ENCODE measurements at places on chromosomes 1 and 21.

- DNase-seq = no peak
These were observed 223.7 kb downstream of the MRPL39 start for GRCh38 chr21:25383545-25383944.

- no peak for DNase-seq
These were observed 102.4 kb upstream of the ST6GALNAC5 start for GRCh38 chr1:76764638-76765454.

DNA sequence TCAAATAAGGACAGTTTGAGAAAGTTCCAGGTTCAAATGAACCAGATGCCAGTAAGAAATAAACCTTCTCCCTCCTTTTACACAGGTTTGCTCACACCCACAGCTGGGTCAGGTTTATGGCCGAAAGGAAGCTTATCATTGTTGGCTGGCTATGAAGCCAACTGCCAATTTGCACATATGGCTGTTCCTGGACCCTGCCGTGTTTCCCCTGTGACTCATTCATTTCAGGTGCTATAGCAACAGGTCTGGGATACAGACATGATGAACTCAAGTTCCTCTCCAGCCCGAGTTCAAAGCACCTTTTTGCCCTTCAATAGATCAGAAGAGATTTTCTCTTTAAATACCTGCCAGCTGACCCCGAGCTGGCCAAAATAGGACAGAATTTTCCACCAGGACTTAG is 134.4 kb upstream of the SMYD2 start:
- DNase-seq = peak; percentile 1

DNA sequence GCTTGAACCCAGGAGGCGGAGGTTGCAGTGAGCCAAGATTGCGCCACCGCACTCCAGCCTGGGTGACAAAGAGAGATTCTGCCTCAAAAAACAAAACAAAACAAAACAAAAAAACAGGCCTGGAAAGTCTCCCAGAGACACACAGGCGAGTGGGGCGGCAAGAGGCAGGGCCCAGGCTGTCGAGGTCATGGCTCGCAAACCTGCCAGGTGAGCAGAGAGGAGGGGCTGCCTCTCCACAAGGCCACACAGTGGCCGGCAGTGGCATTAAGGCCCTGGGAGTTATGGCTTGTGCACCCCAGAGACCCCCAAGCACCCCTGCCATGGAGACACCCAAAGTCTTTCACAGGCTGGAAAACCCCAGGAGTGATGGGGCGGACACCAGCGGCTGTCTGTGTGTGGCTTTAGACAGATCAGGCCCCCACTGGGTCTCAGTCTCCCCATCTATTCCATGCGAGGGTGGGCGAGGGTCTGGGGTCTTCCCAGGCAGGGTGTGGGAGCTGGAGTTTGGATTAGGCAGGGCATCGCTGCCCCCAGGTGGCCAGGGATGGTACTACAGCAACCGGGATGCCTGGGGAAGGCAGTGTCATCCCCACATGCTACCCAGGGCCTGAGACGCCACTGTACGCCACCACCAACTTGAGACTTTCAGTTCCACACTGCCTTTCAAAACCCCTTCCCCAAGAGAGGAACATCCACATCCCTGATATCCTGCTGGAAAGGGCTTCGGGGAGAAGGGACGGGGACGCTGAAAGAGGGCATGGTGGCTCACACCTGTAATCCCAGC is 7.3 kb upstream of the CTRC start:
- peak; percentile 83 for DNase-seq

DNA sequence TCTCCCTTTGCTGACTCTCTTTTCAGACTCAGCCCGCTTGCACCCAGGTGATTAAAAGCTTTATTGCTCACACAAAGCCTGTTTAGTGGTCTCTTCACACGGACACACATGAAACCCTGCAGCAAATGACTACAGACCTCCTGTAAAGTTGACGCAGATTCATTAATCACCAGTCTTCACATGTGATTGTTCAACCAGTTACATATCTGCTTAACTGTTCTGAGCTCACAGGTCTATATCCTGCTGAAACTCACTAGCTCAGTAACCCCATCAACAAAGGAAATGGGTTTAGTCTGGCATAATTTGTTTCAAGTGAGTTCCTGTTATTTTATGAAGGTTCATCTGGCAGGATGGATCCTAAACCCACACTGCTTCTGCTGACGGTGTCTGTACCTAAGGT is 68.4 kb upstream of the GJA8 start:
- no peak for DNase-seq

DNA sequence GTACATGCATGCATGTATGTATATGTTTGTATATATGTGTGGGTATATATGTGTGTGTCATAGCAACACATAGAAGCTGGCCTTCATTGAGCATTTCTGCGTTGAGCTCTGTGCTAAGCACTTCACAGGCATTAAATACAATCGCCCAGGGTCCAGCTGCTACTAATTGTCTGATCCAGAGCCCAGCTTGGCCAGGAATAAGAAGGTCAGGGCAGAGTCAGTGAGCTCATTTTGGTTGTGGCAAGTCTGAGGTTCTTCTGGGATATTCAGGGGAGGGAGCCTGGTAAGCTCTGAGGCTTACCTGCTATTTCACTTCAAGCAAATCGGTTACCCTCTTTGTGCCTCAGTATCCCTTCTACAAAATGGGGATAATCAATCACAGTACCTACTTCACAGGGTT is 59.6 kb downstream of the FOXO6 start:
- DNase-seq = no peak

DNA sequence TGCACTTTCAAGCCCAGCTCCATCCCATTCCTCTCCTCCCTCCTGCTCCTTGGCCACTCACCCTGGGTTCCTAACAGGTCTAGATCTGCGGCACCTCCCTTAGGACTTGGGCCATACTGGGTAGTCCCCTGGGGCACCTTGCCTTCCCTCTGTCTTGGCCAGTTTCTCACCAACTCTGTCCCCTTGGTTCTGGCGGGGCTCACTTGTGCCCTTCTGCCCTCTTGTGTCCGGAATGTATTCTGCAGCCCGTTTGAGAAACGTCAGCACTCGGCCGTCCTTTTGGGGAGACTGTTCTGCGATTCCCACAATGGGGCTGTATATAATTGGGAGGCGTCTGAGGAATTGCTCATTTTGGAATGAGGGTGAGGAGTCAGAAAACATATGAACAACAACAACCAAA is 162.4 kb downstream of the ZSCAN20 start:
- peak; percentile 45 for DNase-seq

GRCh38 chr1:179709841-179710329 is 33.2 kb upstream of the FAM163A start:
- DNase-seq = no peak

GRCh38 chr21:16037421-16037955 is 307.7 kb downstream of the USP25 start:
- DNase-seq = no peak

DNA sequence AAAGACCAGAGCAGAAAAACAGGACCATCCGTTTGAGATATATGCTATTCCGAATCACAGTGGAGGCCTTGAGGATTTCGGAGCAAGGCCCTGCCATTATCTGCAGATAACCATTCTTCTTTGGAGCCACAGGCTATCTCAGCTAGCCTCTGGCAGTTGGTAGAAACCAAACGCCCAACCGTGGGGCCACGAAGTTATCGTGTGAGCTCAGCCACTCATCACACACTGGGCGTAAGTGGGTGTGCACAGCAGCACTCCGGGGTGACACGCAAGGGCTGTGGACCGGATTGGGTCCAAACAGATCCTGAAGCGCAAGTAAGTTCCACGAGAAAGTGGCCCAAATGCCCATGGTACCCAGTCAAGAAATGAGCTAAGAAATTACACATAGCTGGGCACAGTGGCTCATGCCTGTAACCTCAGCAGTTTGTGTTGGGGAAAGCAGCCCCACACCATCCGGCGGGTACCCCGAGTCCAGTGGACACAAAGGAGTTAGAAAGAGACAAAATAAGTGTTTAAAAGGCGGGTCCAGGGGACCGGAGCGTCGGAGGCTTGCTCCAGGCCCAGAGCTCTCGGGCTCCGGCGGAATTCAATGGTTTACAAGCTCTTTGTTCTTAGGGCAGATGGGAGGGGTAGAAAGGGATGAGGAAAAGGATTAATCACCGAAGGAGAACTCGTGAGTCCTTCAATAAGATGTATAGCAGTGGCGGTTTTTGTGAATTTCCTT is 130.6 kb downstream of the LIPI start:
- DNase-seq = no peak

GRCh38 chr1:17052641-17053040 is 1.2 kb downstream of the SDHB start:
- no peak for DNase-seq

DNA sequence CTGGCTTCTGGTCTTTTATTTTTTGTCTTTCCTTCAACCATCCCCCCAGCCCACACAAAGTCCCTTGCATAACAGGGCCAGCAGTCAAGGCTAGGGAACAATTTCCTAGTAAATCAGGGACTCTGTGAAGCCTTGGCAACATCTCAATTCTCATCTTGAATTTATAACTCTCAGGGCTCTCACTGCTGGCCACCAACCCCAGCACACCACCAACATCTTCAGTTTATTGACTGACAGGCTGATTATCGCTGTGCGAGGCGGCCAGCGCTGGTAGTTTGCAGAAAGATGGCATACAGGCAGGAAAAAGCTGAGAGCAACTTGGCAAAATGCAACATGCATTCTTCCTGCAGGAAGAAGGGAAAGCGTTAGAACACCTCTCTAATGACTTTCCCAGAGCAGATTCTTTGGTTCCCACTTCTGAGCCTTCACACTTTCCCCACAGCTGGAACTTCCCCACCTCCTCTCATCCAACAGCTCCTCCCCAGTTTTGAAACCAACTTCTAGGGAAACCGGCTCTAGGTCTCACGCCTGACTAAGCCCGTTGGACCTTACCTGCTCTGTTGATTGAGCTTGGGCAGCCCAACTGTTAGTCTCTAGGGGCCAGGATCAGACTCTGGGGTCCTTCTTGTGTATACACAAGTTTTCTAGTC is 26.3 kb upstream of the CSF1 start:
- DNase-seq = no peak

DNA sequence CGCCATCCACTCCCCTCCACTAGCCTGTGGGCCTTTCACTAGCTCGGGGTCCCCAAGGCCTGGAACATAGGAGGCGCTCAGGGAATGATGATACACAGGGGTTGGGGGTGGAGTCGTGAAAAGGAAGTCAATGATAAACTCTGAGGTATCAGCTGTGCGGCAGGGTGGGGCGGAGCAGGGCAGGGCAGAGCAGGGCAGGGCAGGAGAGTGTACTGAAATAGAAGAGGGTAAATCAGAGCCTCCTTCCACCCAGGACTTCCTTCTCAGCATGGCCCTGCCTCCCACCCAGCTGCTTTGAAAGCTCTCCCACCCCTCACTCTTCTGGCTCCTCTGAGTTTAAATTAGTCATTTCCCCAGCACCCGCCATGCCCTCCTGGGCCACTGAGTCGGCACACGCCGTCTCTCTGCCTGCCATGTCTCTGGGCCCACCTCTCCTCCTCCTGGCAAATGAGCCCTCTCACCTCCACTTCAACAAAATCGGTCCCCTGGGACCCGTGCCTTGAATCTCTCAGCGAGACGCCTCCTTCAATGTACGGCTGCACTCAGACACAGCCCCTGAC is 16.9 kb downstream of the CAPZB start:
- peak; percentile 58 for DNase-seq

DNA sequence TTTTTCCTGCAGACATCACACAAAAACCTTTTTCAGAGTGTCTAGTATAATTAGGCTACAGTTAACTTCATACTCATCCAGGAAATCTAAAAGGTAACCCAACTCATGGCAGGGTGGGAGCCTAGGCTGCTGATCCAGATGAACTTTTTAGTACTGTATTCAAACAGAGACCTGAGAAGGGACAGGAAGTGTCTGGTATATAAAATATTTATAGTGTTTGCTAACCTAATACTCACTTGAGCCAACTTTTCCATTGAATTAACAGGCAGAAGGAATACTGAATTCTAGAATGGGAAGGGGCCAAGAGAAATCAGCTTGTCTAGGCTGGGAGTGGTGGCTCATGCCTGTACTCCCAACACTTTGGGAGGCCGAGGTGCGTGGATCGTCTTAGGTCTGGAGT is 22.2 kb upstream of the NKAIN1 start:
- DNase-seq = no peak

DNA sequence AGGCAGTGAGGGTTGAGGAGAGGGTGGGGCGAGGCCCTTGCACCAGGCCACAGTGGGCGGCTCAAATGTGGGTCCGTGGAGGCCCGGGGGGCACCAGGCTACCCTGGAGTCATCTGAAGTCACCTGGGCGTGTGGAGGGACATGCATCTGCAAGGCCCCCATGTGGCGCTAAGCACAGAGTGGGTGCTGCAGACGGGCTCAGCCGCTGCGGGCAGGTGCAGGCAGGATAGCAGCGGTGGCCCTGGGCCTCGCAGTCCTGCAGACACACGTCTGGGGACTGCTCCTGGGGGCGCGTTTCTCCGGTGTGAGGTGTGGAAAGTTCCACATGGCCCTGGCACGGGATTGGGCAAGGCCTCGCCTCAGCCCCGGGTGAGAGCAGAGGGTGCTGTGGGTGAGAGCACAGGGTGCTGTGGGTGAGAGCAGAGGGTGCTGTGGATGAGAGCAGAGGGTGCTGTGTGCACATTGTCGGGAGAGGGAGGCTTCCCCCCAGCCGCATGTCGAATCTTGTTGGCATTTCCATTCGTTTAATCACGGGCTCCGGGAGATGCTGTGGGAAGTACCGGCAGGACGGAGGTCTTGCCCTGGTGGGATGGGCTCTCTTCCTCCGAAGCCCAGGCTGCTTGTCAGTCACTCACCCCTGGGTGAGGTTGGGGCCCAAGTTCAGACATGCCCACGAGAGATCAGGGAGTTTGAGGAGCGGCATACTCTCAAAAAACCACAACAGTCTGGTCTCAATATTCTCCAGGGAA is 46.5 kb downstream of the TP73 start:
- no peak for DNase-seq

DNA sequence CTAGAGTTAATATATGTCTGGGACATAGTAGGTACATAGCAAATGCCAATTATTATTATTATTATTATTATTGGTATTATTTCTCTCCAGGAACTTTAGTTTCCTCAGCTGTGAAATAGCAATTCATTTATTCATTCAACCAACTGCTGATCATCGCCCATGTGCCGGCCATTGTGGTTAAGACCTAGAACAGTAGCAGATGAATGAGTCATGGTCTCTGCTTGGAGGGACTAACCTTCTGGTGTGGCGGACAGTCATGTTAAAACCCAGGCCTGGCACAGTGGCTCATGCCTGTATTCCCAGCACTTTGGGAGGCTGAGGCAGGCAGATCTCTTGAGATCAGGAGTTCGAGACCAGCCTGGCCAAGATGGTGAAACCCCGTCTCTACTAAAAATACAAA is 23.8 kb upstream of the LDLRAP1 start:
- DNase-seq = no peak

DNA sequence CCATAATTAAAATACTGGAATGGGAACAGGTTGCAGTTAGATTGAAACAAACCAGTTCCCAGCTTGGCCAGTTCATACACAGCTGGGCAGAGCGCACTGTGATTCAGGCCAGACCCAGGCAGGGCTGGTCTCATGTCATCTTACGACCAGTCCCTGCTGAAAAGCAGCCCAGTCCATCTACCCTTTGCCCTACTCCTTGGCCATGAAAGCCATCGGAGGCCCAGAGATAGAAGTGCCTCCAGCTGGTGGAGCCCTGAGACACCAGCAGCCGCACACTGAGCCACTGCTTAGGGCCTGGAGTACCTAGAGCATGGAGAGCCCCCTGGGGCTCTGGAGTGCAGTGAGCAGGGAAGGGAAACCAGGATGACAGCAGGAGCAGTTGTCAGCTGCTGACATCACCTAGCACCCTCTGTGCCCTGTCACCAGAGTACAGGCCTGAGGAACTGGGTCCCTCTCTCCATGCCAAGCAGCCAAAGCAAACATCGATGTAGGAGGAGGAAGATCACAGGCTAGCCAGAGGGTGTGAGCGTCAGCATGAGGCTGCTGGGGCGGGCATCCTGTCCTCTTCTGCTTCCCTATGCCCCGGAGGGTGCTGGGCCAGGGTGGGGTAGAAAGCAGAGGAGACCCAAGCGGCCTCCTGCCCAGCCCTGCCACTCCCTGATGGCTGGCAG is 34.2 kb upstream of the TMEM125 start:
- no peak for DNase-seq

Measured in activated CD4-positive, alpha-beta T cell treated with anti-CD3 and anti-CD28 coated beads, Interleukin-2, Interleukin-6, amounts not matched to agents 100 ng/mL and 50 ng/mL, durations not matched to agents 16 hours and 8 hours (primary cell).